Effector memory CD4-positive, alpha-beta T cell (primary cell): ENCODE measurements at places on chromosomes 1 and 21.

DNA sequence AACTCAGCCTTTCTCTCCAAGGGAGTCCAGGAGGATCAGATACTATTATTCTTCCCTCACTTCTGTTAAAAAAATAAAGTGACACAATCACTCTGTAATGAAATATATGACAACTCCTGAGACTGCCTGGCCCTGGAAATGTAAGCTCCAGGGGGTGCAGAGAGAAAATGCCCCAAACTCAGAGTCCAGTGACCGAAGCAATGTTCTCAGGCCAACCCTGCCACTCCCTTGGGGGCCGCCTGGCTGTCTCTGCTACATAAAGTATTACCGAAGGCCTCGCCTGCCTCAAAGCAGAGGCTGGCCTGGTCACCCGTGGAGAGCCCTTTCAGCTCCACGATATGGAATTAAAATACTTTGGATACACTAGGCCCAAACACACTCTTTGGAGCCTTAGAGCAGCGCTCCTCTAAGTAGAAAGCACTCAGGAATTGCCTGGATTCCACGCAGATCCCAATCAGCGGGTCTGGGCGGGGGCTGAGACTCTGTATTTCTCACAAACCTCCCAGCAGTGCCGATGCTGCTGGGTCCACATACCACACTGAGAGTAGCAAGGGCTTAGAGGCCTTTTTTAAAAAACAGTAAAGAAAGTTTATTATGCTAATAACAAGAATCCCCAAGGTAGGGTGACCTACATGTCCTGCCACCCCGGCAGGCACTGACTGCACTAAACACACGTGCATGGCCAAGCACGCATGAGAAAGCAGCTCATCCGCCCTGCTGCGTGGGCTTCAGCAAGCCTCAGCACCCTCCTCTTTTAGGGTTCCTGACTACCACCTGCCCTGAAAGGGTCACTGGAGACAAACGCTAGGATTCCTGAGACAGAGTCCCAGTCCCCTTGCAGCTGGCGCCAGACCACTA is 31.1 kb downstream of the TMCO4 start:
- no peak for DNase-seq

- no peak for DNase-seq
Measured at GRCh38 chr1:222387007-222387814, 160.7 kb downstream of the HHIPL2 start.

GRCh38 chr21:45378258-45378966 is 26.6 kb upstream of the COL18A1 start:
- DNase-seq: no peak

DNA sequence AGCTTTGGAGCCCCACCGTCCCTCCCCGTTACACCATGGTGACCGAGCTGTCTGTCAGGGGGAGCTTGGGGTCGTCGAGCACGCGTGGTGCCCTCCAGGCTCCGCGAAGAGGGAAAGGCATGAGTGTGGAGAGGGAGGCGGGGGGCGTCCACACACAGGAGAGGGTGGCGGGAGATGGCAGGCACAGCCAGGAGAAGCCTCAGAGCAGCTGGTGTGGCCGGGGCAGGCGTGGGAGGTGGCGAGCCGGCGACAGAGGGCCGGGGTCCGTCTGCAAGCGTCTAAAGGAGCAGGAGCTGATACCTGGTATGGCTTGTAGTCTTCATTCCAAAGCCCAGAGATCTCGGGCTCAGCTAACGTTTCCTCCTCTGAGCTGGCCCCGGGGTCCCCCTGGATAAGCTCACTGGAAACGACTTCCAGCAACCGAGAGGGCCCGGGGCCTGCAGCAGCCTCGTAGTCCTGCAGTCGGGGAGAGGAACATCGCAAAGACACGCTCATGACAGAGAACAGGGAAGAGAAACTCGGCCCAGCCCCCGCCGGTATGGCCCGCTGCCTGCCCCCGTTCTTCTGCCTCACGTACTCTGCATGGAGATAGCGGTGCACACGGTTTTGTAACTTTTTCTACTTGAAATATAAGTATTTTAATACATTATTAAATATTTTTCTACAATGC is 37.4 kb downstream of the CFAP74 start:
- DNase-seq: no peak

DNA sequence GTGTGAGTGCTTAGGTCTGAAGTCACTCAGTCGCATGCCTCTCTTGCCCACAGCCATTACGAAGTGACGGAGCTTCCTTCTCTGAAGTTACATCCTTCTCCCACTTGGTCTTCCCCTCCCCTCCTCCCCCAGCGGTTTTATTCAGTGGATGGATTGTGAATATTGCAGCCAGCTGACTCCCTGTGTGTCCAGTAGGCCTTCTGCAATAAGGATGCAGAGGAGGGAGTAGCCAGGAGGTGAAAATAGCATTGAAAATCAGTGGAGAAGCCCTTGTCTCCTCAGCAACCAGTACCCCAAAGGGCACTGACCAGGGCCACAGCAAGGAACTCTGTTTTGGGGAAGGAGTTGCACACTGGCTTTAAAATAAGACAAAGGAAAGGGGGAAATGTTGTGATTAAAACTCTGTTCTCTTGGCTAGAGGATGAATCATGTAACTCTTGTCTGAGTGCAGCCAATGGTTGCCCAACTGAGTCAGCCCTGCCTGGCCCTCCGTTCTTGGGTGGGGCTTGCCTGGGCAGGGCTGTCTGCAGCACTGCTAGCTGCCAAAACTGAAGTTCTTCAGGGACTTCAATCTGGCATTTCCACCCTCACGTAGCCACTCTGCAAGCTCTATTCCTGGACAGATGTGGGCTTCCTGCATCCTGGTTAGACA is 4.3 kb downstream of the S100A10 start:
- DNase-seq: no peak

DNA sequence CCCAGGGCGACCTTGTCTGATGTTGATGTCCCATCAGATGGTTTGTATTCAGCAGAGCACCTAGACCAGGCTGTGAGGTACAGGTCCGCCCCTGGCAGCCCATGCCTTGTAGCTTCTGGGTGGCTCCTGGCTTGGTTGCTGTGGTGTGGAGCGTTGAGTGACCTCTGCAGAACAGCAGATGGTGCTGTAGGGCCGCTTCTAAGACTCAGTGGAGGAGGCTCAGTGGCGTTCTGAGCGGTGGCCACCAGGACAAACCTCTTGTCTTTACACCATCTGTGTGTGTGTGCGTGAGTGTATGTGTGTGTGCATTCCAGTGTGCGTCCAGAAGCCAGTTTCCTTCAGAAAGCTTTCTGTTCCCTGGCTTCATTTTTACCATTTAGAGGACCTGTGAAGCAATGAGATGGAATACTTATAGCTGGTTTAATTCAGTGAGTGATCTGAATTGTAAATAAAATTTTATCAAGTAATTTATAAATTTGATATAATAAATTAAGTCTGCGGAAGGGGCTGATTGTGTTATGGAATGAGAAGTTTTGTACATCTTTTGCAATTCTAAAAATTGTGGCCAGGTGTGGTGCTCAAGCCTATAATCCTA is 66.1 kb downstream of the ADARB1 start:
- DNase-seq: peak; percentile 29

GRCh38 chr1:10687251-10687651 is 109.2 kb downstream of the CASZ1 start:
- no peak for DNase-seq
